Activated CD8-positive, alpha-beta memory T cell treated with anti-CD3 and anti-CD28 coated beads for 24 hours (primary cell): ENCODE measurements at places on chromosomes 16 and 17.

DNA sequence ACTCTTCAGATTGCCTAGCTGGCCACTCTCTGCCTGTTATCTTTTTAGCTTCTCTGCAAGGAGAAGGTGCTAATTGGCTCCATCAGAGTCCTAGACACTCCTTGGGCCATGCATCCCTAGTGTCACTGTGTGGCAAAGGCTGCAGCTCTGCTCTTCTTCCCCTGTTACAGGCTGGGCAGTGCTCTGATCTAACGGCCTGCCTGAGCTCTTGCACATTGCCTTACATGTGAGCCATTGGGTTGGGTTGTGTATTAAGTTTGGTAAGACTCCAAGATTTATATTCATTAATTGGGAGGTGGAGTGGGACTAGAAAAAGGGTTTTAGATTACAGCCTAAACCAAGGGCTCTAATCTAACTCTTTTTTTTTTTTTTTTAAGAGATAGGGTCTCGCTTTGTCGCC, 23.0 kb upstream of the SYT17 start:
- no peak for DNase-seq

DNA sequence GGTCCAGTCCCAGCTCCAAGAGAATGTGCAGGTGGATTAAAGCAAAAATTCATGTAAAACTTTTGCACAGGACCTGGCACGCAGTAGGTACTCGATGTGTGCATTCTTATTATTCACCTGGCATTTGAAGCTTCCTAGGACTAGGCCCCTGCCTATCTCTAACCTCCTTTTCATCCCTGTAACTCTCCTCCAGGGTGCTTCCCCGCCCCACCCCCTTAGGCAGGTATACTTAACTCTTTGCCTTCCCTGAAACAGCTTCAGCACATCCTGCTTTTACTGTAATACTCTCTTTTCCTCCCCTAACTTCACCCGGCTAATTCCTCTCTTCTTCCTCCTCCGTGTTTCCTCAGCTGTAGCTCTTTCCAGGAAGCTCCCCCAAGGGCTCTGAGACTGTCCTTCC, 54.8 kb downstream of the CDK5R1 start:
- no peak for DNase-seq

GRCh38 chr17:40554646-40555295, 10.5 kb downstream of the CCR7 start:
- DNase-seq, result peak; percentile 75

GRCh38 chr16:64469906-64470702, 651.8 kb downstream of the CDH11 start:
- no peak for DNase-seq

DNA sequence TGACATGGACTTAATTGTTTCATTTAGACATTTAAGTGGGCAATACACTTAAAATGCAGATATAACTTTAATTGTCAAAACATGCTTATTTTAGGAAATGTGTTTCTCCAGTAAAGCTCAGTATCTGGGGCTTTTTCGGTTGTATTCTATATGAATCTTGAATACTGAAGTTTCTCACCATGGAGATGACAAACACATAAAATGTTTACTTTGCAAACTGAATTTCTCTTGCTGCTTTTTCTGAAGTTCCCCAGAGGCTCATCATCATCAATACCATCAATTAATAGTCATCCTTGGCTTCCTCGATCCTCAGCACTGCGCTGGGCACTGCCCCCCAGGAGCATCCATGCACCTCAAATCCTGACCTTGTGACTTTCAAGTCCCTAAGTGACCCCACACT, 227.3 kb downstream of the WWOX start:
- no peak for DNase-seq

GRCh38 chr16:64196444-64196843, 925.4 kb downstream of the CDH11 start:
- no peak for DNase-seq

- DNase-seq, result no peak
Observed at GRCh38 chr17:61578645-61579044, 12.4 kb downstream of the NACA2 start.

DNA sequence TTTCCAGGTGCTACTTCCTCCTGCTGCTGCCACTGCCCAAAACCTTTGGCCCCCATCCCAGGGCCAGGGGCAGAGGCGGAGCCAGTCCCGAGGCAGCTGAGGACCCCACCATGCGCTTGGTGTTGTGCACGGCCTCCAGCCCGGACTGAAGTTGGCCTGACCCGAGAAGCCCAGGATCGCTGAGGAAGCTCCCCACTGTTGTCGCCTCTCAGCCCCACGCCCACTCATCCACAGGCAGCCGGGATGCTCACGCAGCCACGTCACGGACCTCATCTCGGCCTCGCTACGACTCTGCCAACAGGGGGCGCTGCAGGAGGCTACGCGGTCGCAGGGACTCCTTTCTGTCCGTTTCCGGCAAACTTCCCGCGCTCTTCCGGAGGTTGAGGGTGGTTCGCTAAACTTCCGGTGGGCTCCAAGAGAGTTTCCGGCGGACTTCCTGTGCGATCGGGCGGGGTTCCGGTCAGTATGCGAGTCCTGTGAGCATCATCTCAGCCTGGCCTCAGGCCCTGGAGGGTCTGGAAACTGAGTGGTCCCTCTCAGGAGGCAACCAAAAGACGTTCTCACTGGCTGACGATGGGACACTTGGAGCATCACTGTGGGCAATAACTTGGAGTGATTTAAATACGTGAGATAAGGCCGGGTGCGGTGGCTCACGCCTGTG, 12.4 kb downstream of the ZG16B start:
- peak; percentile 93 for DNase-seq

DNA sequence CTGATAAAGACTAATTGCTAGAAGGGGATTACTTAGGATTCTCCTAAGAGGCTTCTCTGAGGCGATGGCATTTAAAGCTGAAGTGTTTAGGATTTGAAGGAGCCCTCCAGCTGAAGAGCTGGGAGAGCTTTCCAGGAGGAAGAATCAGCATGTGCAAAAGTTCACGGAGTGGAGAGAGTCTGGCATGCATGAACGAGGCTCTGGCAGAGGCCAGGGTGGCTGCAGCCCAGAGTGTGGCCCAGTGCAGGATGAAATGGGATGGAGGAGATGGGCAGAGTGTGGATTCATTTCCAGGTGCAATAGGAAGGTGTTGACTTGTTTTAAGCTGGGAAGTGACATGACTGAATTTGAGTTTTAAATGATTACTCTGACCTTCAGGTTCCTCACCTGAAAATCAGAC, 249.0 kb upstream of the CCL2 start:
- no peak for DNase-seq
